Activated naive CD8-positive, alpha-beta T cell treated with anti-CD3 and anti-CD28 coated beads, Interleukin-2, amount 10 ng/mL, durations not matched to agents 7 days and 5 days (primary cell): ENCODE measurements at places on chromosomes 7 and 10.
A peak's percentile ranks its signal among the peaks of the same experiment; 100 is the strongest.

GRCh38 chr7:2237109-2237602 lies 4.4 kb upstream of the MAD1L1 start:
- DNase-seq, result no peak

- DNase-seq, result no peak
These were observed 150.3 kb downstream of the PLXNA4 start for GRCh38 chr7:132425942-132426341.

GRCh38 chr10:61897671-61898434 lies 3.6 kb upstream of the ARID5B start:
- no peak for DNase-seq

DNA sequence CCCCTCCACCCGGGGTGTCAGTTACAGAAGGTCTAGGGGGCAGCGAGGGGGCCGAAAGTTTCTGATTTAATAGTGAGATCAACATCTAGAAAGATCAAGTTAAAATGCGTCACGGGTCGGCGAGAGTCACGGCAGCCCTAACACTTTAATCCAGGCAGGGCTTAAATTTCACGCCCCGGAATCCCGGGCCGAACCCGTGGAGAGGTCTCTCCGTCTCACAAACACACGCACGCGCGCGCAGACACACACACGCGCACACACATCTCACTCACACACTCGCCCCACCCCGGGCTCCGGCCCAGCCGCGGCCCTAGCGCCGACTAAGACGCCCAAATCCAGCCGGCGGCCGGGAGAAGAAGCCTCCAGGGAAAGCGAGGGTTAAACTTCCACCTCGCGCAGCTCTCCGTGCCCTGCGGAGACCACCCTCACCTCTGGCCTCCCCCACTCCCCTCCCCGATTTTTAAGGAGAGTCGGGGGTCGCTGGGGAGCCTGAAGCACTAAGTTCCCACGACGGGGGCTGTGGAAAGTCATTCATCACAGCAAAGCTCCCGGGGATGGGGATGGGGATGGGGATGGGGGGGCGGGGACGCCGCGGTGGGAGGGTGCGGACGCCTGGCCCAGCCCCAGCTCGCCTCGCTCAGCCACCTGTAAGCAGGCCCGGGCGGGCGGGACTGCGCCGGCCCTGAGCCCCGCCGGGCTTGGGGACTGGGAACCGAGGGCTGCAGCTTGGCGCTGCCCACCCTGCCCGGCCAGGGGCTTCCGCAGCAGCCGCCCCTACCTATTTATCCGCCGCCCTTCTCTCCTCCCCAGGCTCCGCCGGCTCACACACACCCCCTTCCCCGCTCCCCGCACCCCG lies 1.6 kb downstream of the PDGFA start:
- DNase-seq, result no peak

DNA sequence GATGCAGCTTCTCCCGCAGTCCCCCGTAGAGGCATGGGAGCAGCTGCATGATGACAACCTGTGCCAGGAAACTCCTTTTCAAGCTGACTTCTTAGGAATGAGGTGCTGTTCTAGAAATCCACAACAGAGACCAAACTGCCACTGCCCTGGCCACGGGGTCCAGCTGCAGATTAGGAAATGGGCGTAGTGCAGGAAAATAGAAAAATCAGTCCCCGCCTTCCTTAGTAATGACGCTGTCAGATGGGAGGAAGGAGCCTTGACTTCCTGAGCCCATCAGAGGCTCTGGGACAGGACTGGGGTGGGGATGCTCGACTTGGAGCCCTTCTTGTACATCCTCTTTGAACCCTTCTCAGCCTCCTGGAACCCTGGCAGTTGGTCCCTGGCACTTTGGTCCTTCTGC lies 227.8 kb upstream of the GRB10 start:
- DNase-seq, result no peak

- no peak for DNase-seq
These were observed 513.6 kb downstream of the SORCS3 start for GRCh38 chr10:105154736-105155135.

DNA sequence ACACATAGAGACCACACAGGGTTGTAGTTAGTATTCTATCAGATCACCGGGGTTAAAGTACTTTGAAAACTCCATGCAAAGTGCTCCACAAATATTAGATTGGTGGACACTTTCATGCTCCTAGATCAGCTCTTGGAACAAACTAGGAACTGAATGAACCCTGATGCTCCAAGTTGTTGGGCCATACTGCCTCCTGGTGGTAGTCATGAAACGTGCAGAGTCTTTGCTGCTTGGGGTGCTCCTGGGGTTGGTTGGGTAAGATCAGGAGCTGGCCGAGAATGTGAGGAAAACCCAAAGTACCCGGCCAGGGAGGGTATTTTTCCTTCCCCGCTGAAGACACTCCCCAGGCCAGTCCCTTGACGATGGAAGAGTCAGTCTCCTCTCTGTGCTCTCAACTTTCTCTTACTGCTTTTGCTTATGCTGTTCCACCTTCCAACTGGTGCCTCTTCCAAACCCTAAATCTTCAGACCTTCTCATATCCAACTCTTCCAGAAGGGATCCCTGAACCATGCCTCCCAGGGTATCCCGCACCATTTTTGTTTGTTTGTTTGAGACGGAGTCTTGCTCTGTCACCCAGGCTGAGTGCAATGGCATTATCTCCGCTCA lies 918 bp upstream of the RPEL1 start:
- peak; percentile 54 for DNase-seq

GRCh38 chr10:110852255-110852896 lies 19.4 kb upstream of the PDCD4 start:
- DNase-seq, result no peak

- no peak for DNase-seq
These were observed 158.8 kb upstream of the INHBA start for GRCh38 chr7:41861642-41862041.

DNA sequence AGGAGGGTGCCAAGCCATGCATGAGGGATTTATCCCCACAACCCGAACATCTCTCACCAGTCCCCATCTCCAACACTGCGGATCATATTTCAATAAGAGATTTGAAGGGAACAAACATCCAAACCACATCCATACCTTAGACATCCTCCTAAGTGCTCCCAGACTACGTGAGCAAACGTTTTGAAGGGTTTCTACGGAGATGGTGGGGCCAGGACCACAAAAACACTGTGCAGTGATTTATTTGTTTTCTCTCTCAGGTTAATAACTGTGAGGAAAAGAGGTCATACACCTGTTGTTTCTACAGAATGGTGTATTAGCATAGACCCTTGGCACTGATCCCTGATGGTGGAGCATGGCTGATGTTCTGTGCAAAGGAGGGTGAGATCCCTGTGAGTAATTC lies 277.8 kb downstream of the FRMD4A start:
- DNase-seq, result no peak

DNA sequence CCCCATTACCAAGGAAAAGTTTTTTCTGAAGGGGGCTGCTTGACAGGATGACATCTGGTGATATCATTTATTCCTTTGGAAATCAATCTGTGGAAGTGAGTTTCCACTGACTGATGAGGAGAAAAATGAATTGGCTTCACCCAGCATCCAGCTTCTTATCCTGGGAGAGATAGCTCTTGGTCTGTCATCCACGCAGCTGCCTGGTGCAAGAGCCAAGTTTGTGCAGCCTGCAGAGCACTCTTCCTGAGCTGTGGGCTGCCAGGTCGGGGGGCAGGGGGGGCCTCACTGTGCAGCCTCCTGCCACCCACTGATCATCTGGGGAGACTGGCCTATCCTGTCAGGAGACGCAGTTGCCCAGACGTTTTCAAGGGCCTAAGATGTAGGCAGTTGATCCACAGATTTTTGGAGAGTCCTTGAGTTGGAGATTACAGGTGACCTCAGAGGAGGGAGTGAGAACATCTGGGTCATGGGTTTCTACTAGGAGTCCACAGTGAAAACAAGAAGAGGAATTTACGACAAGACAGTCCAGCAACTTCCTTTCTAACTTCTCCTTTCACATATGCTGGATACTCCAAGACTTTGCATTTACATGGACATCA lies 75.4 kb downstream of the EGFR start:
- DNase-seq, result no peak

DNA sequence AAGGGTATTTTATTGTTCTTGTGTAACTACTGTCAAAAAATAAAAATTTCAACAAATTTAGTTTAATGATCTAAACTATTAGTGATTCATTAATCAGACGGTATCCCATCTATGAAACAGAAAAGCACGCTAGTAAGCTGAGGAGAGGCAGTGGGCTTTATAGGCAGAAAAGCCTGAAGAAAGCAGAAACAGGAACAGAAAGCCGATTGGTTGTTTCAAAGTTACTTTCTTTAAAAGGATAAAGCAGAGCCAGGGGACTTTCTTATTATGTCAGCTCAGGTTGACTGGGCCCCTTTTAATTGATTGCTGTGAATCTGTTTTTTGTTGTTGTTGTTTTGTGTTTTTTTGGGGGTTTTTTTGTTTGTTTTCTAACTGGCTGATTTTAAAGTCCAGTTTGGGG lies 105.5 kb downstream of the TES start:
- no peak for DNase-seq

GRCh38 chr10:90417029-90417428 lies 440.8 kb downstream of the HTR7 start:
- DNase-seq, result no peak

DNA sequence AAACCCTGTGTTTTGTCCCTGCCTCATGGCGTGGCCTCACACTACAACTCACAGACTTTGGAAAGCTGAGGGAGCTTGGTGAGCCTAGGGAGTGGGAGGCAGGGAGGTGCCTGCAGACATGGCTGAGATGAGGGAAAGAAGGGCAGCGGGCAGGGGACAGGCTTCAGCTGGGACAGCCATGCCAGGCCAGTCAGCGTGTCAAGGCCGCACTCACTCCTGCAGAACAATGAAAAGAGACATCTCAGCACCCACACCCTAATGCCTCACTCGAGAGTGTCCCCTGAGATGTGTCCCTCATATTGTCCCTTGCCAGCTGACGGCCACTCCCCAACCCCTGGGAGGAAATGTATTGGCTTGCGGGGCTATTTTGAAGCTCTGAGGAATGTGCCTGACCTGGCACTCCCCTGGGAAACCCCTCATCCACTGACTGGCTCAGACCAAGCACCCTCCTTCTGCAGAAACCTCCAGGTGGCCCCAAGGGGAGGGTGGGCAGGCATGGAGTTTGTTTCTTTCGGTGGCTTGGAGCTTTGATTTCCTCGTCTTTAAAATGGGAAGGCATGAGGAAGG lies 31.6 kb downstream of the SH3PXD2A start:
- DNase-seq, result no peak

- no peak for DNase-seq
These were observed 156.1 kb upstream of the TRIM24 start for GRCh38 chr7:138304071-138304320.
